Frontal cortex (tissue), 4 donors: ENCODE measurements at places on chromosomes 2 and 18.

DNA sequence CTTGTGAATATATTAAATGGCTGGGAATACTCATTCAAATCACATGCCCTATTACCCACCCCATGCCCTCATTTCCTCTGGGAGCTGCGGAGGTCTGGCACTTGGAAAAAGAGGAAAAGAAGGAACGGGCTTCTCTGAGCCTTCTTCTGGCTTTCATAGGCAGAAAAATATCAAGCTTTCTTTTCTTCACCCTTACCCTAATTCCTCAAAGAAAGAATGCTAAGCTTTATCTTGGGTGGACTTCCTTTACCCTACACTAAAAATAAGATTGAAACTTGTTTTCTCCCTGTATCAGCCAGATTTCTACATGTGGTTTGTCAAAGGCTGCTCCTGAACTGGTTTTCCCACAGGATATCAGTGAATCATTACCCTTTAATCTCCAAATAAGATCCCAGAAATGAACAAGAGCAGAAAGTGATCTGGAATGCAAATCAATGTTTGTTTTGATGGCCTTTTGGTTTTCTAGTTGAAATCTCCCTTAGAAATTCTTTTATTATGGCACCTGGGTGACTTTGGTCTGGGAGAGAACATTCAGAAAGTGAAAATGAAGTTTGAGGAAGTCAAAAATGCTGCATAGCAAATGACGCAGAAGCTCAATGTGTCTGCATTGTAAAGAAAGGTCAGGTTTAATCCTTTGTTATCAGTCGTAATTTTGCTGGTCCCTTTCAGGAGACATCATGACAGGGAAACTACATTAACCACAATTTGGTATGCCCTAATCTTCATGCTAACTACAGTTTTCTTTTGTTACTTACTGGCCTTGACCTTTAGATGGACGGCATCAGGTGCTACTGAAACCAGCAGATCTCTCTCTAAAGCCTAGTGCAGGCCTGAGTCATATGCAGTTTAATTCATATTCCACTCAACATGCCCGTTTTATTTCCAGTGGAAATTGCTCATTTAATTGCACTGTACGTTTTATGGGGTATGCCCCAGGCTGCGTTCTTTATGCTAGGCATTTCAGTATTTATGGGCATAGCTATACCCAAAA is 46.6 kb upstream of the HNRNPA3 start:
- DNase-seq, result no peak

DNA sequence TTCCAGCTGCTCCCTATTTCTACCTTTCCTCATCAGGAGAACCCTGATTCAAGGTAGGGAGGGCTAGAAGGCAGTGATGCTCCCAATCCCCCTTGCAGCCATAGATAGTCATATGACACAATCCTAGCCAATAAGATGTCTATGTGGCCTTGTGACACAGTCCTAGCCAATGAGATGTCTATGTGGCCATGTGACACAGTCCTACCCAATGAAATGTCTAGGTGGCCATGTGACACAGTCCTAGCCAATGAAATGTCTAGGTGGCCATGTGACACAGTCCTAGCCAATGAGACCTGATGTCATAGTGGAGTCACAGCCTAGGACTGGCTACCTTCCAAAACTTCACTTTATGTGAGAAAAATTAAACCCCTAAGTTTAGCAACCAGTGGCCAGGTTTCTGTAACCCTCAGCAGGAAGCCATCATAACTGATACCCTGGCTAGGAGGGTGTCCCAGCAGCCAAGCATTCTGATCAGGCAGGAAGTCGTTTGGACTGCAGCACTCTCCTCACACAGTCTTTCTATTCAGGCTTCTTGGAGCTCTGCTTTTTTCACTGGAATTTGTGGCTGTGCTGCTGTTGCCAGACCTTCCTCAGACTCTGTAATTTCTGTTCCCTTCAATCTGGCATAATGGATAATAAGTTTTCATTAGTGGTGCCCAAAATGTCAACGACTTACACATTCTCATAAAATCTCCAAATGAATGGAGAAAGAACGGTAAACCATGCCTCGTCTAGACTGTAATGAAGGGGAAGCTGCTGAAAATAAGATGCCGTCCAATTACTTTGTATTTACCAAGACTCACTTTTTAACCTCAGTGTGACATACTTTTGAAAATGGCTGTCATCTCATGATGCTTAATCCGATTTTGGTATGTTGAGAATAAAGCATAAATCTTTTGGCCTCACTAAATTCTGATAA is 165.0 kb upstream of the NCKAP5 start:
- no peak for DNase-seq

- no peak for DNase-seq
Measured at GRCh38 chr2:124882423-124882822, 857.3 kb downstream of the CNTNAP5 start.

- no peak for DNase-seq
Measured at GRCh38 chr2:149679286-149679685, 91.7 kb upstream of the MMADHC start.

DNA sequence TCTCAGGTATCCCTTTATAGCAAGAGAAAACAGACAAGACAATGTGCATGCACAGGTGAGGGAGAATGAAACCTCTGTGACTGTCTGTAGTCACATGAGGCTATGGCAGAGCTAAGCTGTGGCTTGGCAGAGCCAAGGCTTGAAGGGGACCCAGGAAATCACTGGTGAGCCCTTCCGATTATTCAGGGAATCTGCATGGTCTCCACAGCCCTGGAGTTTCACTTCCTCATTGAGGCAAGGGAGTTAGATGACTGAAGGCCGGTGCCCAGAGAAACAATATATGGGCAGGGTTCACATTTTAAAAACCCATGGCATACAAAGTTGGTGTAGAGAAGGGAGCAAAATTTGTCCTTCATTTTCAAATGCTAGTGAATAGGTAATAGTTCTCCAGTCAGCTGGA is 144.4 kb upstream of the REV1 start:
- DNase-seq, result no peak

GRCh38 chr18:54776282-54776977 is 51.8 kb upstream of the RAB27B start:
- no peak for DNase-seq

DNA sequence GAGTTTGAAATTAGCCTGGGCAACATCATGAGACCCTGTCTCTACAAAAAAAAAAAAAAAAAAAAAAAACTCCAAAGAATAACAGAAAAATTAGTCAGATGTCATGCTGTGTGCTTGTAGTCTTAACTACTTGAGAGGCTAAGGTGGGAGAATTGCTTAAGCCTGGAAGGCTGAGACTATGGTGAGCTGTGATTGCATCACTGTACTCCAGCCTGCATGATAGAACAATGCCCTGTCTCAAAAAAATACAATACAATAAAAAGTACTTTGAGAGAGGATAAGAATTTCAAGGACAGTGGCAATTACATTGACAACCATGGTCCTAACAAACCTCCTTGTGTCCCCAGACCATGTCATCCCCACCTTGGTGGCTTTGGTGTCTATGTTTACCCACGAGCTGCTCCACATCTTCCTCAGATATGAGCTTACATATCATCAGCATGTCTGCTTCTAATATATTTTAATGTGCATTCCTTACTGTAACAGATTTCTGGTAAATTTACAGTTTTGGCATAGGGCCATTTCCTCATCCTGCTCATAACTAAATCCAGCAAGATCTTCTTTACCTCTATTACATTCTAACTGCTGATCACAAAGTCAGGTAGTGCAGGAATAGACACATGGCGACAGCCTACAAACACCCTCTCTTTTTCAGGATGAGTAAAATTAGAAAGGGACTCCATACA is 437.7 kb upstream of the HNRNPA3 start:
- no peak for DNase-seq

- DNase-seq, result no peak
Measured at GRCh38 chr18:72826736-72827135, 41.1 kb downstream of the NETO1 start.

GRCh38 chr2:72092111-72092510 is 55.6 kb downstream of the CYP26B1 start:
- DNase-seq, result no peak

- DNase-seq, result no peak
Measured at GRCh38 chr18:58447402-58448095, 181.3 kb downstream of the ALPK2 start.

DNA sequence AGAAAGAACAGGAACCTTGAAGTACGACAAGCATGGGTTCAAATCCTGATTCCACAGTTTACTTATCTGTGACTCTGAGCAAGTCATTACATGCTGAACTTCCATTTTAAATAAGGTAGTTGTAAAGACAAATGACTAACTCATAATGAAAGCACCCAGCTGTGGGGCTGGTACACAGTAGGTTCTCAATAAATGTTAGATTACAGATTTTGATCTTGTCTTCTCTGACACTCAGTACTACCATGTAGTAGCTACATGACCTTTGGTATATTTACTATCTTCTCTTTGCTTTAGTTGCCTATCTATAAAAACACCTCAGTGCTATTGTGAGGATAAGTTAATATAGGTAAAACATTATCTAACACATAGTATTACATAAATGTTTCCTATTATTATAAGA is 3.2 kb downstream of the TRAK2 start:
- no peak for DNase-seq

- DNase-seq, result no peak
Measured at GRCh38 chr2:44537264-44537663, 175.5 kb downstream of the CAMKMT start.

GRCh38 chr2:68368654-68369336 is 3.7 kb downstream of the PLEK start:
- no peak for DNase-seq

- DNase-seq, result no peak
Measured at GRCh38 chr2:182368996-182369395, 57.8 kb downstream of the PDE1A start.

GRCh38 chr18:36392164-36392978 is 94.9 kb downstream of the FHOD3 start:
- no peak for DNase-seq

GRCh38 chr2:207228402-207228801 is 62.7 kb upstream of the KLF7 start:
- no peak for DNase-seq

DNA sequence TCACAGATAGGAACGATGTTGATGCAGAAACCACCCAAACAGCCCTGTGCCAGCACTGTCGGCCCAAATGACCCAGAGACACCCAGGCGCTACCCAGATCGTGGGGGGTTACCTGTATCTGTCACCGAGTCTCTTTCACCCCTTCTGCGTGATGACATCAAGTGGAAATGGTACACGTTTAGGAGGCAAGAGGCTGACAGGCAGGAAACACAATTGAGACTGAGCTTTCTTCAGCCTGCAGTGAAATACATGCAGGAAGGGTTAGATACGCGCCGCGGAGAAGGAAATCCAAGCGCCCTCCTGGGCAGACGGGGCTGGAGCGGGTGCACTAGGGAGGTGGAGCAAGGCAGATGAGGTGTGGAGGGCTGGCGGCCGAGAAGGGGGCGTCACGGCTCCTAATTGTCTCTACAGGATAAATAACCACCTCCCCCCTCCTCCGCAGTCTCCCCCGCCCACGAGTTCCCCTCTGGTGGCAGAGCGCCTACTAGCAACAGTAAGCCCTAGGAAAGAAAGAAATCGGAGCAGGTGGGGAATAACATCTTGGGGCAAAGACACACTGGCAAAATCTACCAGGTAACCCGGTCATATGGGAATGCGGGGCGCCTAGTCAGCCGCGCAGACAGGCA is at the start of gene RNF152:
Gene RNF152 (minus strand): TSS at position 325 of the 626 bp plus-strand sequence. CDS start 76,544 bp downstream, outside the sequence.
- DNase-seq, result peak; percentile 40

- DNase-seq, result no peak
Measured at GRCh38 chr18:79784071-79784913, 13.4 kb upstream of the KCNG2 start.

DNA sequence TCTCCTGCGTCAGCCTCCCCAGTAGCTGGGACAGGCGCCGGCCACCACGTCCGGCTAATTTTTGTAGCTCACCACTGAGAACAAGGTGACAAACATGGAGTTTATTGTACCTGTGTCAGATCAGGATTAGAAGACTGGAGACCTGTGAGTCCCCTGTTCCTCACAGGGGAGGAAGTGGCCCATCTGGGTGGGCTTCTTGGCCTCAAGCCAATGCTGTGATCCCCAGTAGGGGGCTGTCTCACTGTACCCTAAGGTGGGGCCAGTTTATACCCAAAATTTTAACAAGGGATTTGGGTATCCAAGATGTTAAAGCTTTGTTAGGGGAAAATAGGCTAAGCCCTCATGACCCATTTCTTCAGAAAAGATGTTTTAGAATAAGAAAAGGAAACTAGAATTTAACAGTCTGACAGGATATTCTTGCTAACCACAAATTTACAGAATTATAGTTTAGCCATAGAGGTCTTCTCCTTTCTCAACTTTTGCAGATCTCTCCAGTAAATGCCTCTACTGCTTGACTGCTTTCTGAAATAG is 16.3 kb downstream of the PCBP1 start:
- no peak for DNase-seq

- no peak for DNase-seq
Measured at GRCh38 chr2:236857781-236858180, 227.9 kb upstream of the COPS8 start.

GRCh38 chr2:98299211-98299905 is 46.9 kb upstream of the CNGA3 start:
- DNase-seq, result no peak

DNA sequence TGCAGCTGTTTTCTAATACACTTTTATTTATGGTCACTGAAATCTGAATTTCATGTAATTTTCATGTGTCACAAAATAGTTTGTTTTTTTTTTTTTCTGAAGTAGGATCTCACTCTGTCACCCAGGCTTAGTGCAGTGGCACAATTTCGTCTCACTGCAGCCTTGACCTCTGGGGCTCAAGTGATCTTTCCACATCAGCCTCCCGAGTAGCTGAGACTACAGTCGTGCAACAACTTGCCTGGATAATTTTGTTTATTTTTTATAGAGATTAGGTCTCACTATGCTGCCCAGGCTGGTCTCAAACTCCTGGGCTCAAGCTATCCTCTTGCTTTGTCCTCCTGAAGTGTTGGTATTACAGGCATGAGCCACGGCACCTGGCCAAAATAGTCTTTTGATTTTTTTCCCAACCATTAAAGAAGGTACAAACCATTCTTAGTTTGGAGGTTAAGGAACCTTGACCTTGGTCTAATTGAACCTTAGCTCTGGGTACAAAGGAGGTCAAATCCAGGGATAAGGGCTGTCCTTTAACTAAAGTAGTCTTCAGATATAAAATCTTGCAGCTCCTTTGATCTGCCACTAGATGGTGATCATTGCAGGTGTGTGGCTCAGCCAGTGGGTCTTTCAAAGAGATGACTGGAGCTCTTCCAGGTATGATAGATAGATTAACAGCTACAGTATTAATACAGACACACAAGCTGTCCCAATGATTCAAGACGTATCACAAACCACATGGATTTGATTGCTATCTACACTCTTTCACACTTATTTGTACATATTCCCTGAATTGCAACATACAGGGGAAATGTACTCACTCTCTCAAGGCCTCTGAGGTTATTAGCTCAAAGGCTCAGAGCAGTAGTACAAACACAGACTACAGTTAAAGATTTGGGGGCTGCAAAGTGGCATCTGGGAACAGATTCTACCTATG is 4.7 kb upstream of the KRCC1 start:
- DNase-seq, result peak; percentile 67

DNA sequence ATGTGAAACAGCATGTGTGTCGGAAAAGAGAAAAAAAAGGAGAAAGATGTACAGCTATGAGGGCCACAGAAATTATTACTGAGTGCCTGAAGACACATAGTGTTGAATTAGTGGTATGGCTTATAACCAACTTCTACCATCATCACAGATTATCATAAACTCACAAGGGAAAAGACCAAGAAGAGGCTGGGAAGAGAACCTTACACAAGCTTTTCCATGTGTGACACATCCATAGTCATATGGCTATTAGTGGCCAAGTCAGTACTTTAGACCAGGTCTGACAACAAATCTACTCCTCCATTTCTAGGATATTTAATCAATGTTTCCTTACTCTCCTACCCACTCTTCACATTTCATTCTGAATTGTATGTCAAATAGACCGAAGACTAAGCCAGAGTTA is 3.5 kb upstream of the GALNT5 start:
- DNase-seq, result no peak
